ENCODE measurements at places on chromosomes 2 and 18. TPM values are rescaled to one million over a fixed set of nuclear protein-coding genes. Genes with fewer than 3 reads are reported as not detected.

GRCh38 chr2:85695121-85695520 is 963 bp downstream of the GNLY start:
- H3K4me3 ChIP-seq: no peak overlapping the region
- no peak overlapping the region for H3K27ac ChIP-seq
- H3K27me3 ChIP-seq: no peaks in the 10 kb centered on the region

DNA sequence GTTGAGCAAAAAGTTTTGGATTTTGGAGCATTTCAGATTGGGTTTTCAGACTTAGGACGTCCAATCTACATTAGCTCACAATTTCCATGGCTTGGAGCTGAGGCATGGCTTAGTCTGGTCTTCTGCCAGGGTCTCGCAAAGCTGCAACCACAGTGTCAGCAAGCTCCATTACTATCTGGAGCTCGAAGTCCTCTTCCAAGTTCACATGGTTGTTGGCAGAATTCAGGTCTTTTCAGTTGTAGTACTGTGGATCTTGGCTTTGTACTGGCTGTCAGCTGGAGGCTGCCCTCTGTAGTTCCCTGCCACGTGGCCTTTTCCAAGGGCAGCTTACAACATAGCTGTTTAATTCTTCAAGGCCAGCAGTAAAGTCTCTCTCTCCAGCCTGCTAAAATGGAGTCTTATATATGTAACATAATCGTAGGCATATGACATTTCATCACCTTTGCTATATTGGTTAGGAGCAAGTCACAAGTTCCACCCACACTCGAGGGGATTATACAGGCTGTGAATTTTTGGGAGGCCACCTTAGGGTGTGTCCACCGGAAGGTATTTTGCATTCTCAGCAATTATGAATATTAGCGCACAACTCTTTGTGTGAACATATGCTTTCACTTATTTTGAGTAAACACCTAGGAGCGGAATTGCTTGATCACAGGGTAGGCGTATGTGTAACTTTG is 41.5 kb upstream of the EPC2 start:
- no peaks in the 10 kb centered on the region for H3K36me3 ChIP-seq
- DNase-seq: no peak
- H3K4me3 ChIP-seq: no peak overlapping the region
- H3K27ac ChIP-seq: no peak overlapping the region
- no peaks in the 10 kb centered on the region for H3K27me3 ChIP-seq

GRCh38 chr2:217219164-217219520 is 359.3 kb upstream of the TNP1 start:
- H3K27ac ChIP-seq: no peak overlapping the region
- no peaks in the 10 kb centered on the region for H3K27me3 ChIP-seq
- H3K36me3 ChIP-seq: no peaks in the 10 kb centered on the region
- H3K4me1 ChIP-seq: no peaks in the 10 kb centered on the region
- no peak overlapping the region for H3K4me3 ChIP-seq

FNDC4 gene
- total RNA-seq: 2.5 TPM

FSHR gene
- total RNA-seq: 1.0 TPM

DNA sequence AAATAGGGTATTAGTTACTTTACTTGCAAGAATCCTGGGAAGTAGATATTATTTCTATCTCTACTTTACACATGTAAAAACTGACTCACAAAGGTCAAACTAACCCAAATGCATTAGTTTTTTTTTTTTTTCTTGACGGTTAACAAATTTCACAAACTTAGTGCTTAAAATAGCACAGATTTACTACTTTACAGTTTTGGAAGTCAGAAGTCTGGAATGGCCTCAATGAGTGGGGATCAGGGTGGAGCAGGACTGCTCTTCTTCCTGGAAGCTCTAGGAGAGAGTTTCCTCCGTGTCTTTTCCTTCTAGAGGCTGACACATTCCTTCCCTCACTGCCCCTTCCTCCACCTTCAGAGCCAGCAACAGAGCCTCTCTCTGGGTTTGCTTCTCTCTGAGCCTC is 117.2 kb downstream of the COL6A3 start:
- H3K27ac ChIP-seq: no peak overlapping the region
- no peaks in the 10 kb centered on the region for H3K27me3 ChIP-seq
- no peak overlapping the region for H3K4me3 ChIP-seq

DNA sequence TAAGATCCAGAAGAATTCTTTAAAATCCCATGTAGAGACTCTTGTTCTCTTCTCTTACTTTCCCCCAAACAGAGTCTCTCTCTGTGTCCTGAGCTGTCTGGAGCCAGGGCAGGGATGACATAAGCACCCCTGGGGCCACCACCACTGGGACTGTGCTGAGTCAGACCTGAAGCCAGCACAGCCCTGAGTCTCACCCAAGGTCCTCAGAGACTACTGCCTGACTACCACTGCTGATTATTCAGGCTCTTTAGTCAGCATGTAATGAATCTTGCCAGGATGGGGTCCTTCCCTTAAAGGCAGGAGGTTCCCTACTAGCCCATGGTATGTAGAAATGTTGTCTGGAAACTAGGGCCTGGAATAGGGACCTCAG is 34.9 kb upstream of the DYNC1I2 start:
- no peaks in the 10 kb centered on the region for H3K36me3 ChIP-seq
- H3K27me3 ChIP-seq: no peaks in the 10 kb centered on the region

VWC2L gene
- total RNA-seq: not detected

ST8SIA3 gene
- not detected for total RNA-seq

KLHL29 gene
- 0.81 TPM for total RNA-seq

GRCh38 chr2:75432761-75433361 is 127.9 kb downstream of the EVA1A start:
- no peaks in the 10 kb centered on the region for H3K36me3 ChIP-seq
- no peak overlapping the region for H3K27ac ChIP-seq
- H3K4me1 ChIP-seq: peaks cover 6% of the 10 kb centered on the region
- no peaks in the 10 kb centered on the region for H3K27me3 ChIP-seq

ADAM23 gene
- 46.8 TPM for total RNA-seq

GRCh38 chr2:12126318-12126717 is 379.9 kb downstream of the LPIN1 start:
- no peak overlapping the region for H3K4me3 ChIP-seq
- H3K27me3 ChIP-seq: no peaks in the 10 kb centered on the region
- no peak for DNase-seq
- H3K4me1 ChIP-seq: no peaks in the 10 kb centered on the region
- H3K27ac ChIP-seq: no peak overlapping the region
